Common myeloid progenitor, CD34-positive (primary cell): ENCODE measurements at places on chromosomes 11 and 22.
A peak's percentile ranks its signal among the peaks of the same experiment; 100 is the strongest.

DNA sequence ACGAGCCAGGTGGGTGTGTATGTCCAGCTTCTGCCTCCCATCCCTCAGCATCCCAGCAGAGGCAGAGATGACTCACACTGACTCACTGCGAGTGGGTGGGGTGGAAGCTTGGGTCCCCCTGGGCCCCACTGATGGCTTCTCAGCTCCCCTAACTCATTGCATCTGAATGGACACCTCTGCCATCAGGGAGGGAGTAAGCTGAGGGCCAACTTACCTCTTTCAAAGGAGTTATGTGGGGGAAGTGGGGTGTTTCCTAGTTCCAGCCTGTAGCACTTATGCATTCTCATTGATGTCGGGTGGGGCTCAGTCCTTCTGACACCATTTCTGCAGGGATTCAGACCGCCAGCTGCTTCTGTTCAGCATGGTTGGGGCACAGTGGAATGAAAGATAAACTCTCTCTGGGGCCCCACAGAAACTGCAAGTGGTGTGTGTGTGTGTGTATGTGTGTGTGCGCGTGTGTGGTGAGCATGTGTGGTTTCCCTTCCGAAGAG lies 1425.8 kb downstream of the TBC1D22A start:
- no peak for DNase-seq

DNA sequence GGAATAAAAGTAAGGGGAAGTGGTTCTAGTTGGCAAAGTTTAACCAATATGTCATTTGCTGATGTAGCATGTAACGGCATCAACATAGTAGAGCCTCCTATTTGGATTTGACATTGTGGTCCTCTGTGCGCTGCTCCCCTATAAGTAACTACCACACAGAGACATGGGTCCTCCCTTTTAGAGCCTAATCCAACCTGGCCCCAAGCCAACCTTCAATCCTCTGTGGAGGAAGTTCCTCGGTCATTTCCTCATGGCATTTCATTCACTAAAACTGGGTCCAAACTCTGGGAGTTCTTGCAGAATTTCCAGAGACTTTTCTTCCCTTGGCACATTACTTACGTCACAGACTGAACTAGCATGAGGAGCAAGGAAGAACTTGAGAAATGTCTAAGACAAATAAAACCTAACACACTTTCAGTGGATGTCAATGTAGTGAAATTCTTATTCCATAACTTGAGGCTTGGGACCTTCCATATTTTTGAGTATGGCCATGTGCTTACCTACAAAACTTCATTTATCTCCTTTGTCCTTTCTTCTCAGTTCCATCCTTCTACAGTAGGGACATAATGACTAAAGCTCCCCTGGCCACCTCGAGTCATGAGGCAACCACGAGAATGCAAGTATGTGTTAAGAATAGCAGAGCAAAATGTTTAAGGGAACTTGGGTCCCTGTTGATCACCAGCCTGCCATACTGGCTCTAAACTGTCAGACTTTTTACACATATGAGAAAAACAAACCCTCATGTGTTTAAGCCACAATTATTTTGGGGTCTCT lies 34.7 kb downstream of the MMP20 start:
- peak; percentile 55 for DNase-seq

DNA sequence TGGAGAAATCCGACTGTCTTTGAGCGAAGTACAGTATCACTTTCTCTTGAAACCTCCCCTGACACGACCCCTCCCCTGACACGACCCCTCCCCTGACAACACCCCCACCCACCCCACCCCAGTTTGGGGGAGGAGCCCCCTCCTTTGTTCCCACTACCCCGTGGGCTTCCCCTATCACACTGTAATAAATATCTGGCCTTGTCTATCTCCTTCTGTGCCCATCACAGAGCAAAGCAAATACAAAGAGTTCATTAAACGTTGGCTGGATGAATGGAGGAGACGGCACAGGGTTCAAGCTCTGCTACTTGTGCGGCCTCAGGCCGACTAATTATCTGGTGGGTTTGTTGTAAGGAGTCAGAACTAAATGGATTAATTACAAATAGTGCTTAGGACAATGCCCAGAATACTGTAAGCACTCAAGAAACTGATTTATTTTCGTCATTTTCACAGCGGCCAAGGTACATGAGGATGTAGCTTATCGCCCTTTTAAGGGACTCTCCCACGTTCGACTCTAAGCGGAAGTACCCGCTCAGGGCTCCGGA lies 628 bp upstream of the GGA1 start:
- DNase-seq, result no peak

DNA sequence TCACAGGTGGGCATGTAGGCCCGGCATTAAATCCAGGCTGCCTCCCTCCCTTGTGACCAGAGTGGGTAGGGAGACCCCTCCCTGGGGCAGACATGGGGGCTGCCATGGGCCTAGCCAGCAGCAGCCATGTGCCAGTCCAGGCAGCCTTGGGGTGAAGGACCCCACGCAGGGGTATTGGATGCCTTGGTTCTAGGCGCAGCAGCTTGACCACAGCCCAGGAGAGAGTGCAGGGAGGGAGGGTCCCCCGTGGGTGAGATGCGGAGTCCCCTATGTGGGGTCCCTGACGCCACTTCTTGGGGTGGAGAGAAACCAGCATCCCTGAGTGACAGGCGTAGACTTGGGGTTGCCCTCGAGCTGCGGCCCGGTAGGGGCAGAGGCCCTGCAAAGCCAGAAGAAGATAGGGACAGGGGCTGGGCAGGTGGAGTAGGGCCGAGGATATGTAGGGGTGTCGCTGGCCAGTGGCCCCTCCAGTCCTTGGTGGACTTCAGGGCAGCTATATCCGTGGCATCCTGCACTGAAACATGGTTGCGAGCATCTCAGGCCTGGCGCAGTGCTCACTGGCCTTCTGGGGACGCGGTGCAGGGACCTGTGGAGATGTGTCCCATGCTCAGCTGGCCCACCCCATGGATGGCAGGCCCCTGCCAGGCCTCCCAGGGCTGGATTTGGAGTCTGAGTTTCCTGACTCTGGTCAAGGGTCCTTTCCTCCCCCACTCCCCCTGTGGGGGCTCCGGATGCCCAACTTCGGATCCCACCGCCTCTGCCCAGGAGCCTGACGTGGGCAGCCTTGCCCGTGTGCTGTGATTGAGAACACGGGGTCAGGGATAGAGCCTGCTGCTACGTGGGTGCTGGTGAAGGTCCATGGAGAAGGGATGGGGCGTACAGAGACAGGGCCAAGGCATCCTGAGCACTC lies 1179.8 kb downstream of the BRD1 start:
- no peak for DNase-seq

DNA sequence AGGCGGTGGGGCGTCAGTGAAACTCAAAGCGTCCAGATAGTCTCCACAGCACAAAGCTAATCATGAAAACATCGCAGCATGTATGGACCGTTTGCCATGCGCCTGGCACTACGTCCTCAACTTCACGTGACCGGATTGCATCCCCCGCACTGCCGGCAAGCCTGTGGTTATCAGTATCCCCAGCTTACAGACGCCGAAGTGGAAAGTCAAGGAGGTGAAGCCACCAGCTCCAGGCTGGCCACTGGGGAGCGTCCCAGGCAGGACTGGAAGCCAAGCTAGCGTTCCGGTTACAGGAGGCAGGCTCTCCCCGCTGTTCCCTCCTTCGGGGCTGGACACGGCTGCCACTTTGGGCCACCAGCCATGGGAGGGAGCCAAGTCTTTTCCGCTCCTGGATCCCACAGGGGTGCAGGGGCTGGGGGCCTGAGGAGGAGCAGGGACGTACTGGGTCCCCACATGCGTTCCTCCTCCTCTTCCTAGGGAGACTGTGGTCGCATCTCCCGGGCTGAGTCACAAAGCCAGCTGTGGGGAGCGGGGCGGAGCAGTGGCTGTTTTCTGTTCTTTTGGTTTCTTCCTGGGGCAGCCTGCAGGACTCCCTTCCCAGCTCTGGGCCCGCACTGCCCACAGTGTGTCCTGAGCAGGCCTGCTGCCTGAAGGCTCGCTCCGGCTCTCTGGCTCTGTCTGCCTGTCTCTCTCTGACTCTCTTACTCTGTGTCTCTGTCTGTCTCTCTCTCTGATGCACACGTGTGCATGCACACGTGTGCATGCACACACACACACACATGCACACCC lies 4.3 kb upstream of the OSBPL5 start:
- peak; percentile 76 for DNase-seq

DNA sequence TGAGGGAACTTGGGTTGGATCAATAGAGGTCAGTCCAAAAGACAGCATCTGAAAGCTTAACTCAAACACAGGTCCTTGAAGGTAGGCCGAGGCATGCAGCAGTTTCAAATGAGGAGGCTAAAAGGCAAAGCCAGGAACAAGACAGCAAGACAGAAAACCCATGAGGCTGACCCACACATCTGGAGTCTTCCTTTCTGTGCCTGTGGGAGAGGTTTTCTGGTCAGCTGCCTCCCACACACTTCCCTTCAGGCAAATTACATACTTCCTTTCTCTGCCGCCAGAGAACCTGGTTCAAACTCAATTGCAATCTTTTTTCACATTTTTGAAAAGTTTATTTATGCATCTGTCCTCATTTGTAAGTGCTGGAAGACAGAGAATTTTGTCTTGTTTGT lies 29.8 kb upstream of the CRTAM start:
- peak; percentile 49 for DNase-seq

GRCh38 chr11:132595246-132595645 lies 937.1 kb downstream of the OPCML start:
- no peak for DNase-seq

- DNase-seq, result peak; percentile 82
These were observed 67.4 kb downstream of the TIMP3 start for GRCh38 chr22:32868946-32869345.

DNA sequence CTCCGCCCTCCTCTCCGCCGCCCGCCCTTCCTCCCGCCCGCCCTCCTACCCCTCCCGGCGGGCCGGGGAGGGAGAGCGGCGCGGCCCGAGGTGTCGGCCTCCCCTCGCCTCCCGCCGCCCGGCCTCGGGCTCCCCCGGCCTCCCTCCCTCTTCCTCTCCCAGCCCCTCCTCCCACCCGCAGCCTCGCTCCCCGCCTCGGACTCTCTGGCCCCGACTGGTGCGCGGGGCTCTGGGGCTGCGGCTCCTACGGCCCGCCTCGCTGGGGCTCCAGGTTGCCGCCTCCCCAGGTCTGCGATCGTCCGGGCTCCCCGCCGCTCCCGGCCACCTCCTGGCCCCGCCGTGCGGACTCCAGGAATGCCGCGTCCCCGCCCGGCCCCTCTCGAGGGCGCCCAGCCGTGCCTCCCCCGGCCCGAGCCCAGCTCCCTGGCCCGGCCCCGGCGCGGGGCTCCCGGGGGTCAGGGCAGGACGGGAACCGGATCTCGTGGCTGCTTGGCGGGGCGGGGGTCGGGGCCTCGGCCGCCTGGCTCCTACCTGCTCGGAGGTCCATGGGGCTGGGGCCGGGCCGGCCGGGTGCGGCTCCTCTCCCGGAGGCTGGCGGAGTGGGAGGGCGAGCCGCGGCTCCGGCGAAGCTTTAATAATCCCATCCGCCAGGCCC lies at the start of gene CLCF1:
TSS of gene CLCF1 (minus strand) at position 606 of the 655 bp plus-strand sequence. CDS start at position 547, 59 bp downstream.
- DNase-seq, result no peak

DNA sequence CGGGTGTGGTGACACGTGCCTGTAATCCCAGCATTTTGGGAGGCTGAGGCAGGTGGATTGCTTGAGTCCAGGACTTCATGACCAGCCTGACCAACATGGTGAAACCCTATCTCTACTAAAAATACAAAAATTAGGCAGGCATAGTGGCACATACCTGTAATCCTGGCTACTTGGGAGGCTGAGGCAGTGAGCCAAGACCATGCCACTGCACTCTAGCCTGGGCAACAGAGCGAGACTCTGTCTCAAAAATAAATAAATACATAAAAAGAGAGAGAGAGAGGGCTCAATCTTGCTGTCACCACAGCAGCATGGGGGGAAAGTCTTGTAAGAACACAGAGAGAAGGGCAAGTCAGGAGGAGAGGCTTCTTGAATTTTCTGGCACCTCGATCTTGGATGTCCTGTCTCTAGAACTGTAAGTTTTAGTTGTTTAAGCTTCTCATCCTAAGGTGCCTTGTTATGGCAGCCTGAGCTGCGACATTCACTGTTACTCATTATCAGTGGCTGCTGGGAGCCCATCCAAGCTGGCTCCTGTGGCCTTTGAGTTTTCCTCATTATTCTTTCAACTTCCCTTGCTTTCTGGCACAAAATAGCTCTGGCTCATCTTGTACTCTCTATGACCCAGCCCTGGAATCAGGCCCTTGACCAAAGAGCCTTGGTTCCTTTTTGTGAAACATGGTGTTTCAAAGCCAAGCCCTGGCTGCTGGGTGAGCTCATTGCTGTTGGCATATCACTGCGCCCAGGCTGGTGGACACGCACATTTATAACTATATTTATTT lies 8.0 kb upstream of the PSMC3 start:
- DNase-seq, result no peak

GRCh38 chr22:35781898-35782297 lies 64.2 kb downstream of the APOL5 start:
- DNase-seq, result no peak

DNA sequence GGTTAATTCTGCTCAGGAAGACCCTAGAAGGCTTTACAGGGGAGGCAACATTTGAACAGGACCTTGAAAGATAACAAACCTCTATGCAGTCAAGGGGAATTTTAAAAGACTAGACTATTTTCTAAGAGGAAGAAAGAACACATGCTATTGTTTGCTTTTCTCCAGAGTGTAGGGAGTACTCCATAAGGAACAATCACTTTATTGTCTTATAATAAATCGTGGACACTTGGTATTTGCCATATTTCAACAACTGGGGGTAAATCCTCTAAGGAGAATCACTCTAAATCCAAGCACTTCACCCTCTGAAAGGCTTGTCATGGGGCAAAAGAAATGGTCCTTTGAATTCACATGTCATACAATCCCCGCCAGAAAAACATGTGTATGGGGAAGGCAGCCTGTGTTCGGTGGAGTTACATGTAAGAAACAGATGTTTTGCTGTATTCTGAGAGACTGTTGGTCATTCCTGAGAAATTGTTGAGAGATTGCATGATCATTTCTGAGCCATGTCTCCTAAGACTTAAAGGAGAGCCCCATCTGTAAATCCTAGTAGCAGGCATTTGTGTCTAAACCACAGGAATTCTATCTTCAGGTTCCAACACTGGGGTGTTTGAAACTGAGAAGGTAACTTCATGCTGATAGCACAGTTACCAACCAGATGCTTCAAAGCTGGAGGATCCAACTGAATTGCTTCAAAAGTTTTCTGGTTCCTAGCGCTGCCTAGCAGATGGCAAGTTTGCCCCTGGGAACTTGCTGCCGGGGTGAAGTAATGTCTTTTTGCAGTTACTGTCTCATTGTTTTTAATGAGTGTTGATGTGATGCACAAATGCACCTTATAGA lies 66.8 kb downstream of the FZD4 start:
- DNase-seq, result no peak

- no peak for DNase-seq
These were observed 13.1 kb downstream of the OR5AK2 start for GRCh38 chr11:57001674-57002401.

GRCh38 chr11:74449369-74449931 lies 17.9 kb downstream of the KCNE3 start:
- DNase-seq, result peak; percentile 81

GRCh38 chr11:66835768-66836405 lies 7.4 kb upstream of the RCE1 start:
- no peak for DNase-seq

GRCh38 chr11:120578596-120579154 lies 67.1 kb downstream of the GRIK4 start:
- DNase-seq, result no peak

DNA sequence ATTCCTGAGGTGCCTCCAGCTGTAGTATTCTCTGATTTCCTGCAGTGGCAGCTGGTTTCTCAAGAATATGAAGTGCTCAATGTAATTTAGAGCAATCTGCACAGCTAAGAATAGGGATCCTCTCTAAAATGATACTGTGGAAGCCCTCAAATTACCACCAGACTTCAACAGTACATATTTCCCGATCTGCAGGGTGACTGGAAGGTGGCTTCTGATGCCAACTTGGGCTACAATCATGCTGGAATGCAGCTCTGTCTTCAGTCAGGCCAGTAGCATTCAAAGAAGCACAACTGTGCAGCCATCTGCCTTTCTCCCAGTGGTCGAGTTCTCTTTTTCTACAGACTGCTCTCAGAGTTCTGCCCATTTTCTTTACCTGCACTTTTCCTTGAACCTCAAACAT lies 55.5 kb upstream of the CD5 start:
- no peak for DNase-seq
